ENCODE measurements at places on chromosomes 7 and 10.

DNA sequence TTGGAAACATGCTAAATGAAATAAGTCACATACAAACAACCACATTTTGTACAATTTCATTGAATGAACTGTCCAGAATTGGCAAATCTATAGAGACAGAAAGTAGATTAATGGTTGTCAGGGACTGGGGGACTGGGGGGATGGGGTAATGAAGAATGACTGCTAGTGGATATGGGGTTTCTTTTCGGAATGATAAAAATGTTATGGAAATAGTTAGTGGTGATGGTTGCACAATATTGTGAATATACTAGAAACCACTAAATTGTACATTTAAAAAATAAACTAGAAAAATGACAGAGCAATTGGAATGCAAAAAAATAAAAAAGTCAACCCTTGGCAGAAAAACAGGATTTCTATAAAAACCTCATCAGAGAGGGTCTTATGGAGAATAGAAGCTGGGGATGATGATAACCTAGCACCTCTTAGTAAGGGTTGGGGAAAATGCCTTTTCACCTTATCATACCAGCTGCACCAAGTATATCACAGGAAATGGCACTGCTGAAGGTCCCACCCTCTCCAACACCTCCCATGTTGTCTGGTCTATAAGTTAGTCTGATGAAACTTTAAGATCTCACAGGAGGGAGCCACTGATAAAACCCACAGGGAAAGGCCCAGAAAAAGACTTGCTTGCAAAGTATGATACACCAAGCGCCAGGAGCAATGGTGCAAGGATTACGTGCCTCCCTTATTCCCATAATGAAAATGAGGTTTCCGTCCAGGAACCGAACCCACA, 23.1 kb upstream of the JAZF1 start:
- no peak for DNase-seq

DNA sequence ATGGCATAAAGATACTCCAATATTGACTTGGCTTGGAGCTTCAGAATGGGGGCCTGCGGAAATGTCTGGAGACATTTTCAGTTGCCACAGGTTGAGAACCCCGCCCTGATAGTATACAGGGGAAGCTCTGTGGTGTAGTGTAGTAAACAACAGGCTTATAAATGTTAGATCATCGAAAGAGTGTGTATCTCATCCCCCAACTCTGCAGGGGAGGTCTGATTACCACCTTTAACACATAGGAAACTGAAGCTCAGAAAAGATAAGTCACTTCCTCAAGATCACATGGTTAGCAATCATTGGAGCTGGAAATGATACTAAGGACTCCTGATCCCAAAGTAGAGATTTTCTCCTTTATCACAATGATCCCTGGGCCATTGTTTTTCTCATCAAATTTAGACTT, 144.5 kb upstream of the BMPER start:
- DNase-seq, result no peak

DNA sequence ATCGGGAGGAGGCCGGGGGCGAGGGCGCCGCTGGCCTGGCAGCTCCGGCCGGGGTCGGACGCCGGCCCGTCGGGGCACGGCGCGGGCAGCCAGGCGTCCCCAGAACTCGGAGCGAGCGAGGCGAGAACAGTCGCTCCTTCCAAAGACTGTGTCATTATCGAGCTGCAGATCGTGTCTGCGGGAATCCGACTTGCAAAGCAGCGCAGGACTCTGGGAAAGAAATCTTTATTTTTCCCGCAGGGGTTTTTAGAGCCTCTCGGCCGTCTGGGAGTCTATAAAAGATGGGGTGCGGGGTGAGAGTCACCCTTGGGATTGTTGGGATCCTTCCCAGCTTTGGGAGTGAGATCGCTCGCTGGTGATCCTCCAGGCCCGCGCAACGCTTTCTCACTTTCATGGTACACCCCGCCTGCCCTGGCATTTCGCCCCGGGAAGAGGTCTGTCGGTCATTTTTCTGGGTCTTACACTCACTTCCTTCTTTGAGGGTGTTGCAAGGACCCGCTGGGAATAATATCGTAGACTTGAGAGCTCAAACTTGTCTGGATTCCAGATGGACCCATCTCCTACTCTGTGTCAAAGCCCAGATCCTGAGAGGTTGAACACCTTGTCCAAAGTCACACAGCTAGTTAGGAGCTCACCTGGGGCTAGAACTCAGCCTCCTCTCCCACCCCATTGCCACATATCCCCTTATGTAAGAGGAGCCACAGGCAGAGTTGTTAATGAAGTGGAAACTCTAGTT, 1.0 kb downstream of the UBTD1 start:
- no peak for DNase-seq

DNA sequence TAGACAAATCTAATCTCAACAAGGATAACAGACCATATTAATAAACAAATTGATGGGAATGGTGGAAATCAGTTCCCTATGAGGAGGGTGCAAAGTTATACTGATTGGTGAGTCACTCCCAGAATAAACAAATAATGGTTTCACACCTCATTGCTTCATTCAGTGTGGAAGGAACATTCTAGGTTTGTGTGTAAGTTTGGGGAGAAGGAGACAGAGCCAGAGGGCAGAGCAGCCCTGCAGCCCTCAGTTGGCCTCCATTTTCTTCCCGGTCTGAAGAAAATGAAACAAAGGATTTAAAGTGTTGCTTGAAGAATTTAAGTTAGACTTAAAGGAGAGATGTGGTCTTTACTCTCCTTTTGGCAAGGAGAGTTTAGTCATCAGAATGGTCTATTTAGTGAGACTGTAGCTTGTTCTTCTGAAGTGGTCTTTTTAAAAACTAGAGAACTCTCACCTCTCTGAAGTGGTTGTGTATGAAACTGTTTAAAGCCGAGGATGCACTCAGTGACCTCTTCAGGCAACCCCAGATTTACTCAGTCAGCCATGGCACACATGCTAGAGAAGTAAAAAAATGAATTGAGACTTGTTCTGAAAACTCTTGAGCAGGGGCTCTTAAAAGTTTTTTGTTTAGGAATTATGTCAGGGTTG, 27.2 kb downstream of the IKZF1 start:
- DNase-seq, result no peak

DNA sequence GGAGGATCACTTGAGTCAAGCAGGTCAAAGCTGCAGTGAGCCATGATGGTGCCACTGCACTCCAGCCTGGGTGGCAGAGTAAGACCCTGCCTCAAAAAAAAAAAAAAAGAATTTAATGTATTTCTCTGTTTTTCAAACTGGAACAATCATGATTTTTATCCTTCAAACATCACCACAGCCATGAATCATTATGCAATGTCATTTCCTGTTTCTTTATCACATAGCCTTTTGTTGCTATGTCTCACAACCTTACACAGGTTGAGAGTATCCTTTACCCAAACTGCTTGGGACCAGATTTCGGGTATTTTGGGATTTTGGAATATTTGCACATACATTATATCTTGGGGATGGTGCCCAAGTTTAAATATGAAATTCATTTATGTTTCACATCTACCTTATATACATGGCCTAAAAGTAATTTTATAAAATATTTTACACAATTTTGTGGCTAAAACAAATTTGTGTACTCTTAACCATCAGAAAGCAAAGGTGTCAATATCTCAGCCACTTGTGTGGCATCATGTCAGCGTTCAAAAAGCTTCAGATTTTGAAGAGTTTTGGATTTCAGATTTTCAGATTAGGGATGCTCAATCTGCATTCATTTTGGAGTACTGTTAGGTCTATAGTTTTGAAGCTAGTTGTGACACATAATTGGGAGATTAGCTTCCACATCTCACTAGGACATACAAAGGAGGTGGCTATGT, 8.2 kb downstream of the NT5C3A start:
- DNase-seq, result no peak

GRCh38 chr7:16317406-16317805, 103.9 kb downstream of the CRPPA start:
- DNase-seq, result no peak

Data from stimulated activated CD4-positive, alpha-beta T cell treated with anti-CD3 and anti-CD28 coated beads, Interleukin-1b, Interleukin-23, amount 100 ng/mL, for 1 hour (primary cell).